SIG-M5 (cell line): ENCODE measurements at places on chromosomes 16 and 17.

- no peak for DNase-seq
These were observed 434.2 kb downstream of the SOX9 start for GRCh38 chr17:72555052-72555451.

GRCh38 chr17:64006361-64007088 is 8.4 kb downstream of the PRR29 start:
- no peak for DNase-seq

DNA sequence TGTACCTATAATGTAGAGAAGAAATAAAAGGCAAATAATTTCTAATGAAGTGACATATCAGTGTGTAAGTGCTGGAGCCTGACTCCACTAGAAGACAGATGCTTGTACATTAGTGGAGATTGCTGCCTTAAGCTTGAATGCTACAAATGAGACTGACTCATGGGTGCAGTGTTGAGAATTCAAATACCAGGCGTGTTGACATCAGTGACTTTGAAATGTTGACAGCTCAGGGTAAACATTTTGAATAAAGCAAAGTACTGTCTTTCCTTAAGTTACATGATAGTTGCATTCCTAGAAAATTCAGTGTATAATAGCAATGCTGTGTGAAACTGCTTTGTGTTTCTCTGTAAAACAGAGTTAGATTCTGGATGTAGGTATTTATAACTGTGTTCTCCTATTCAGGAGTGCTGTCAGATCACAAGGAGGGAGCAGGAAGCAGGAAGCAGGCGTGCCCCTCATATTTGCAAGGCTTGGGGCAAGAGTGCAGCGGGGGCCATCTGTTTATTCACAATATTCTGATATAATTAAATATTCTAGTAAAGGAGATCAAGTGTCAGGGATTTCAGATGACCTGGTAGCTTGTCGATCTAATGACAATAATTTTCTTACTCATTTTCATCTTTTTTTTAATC is 119.0 kb downstream of the SPECC1 start:
- DNase-seq = no peak

DNA sequence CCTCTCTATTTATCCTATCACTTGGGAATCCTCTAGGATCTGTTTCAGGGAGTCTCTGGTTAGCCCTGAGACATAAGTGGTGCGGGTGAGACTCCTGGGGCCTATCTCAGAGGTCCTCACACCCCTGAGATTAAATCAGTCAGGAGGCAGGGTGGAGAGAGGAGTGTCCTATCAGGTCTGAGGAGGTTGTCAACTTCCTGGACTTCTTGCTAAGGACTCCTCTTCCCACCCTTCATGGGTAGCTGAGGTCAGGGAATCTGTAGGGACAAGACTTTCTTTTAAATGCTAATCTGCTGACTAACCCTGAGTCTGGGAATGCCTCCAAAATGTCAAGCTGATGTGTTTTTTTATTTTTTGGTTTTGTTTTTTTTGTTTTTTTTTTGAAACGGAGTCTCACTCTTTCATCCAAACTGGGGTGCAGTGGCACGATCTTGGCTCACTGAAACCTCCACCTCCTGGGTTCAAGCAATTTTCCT is 6.6 kb upstream of the ARMC5 start:
- DNase-seq = no peak

- DNase-seq = no peak
These were observed 82.8 kb downstream of the TBC1D16 start for GRCh38 chr17:79952901-79953300.

- DNase-seq = no peak
These were observed 17.5 kb downstream of the ARHGAP17 start for GRCh38 chr16:24997665-24998064.

- no peak for DNase-seq
These were observed 641 bp upstream of the CASKIN1 start for GRCh38 chr16:2196981-2197511.
